ENCODE measurements at places on chromosomes 13 and 19. TPM values are rescaled to one million over a fixed set of nuclear protein-coding genes. Genes with fewer than 3 reads are reported as not detected.

LRRC8E gene
- total RNA-seq: 20.8 TPM

CYP2F1 gene
- total RNA-seq: not detected

VSTM2B gene
- total RNA-seq: not detected

MEIS3 gene
- 2.9 TPM for total RNA-seq

F10 gene
- 6.5 TPM for total RNA-seq

ACER1 gene
- 22.2 TPM for total RNA-seq

DNA sequence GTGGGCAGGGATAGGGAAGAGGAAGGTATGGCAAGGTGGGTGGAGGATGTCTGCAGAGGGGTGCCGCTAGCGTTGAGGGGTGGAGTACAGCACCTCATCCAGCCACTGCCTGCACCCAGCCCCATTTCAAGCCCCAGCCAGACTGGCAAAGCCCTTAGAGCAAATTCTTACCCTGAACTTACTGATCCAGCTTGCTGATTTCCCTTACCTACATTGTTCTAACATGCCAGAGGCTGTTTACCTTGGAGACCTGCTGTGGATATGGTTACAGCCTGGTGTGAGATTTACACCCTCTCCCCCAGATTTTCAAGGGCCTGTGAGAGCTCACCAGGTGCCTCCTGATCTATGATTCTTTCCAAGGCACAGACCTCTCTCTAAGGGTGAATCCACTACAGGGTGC lies 86.0 kb downstream of the ZNF726 start:
- DNase-seq: no peak

GRCh38 chr19:48171710-48172109 lies 1.2 kb downstream of the ZSWIM9 start:
- DNase-seq: no peak

DNA sequence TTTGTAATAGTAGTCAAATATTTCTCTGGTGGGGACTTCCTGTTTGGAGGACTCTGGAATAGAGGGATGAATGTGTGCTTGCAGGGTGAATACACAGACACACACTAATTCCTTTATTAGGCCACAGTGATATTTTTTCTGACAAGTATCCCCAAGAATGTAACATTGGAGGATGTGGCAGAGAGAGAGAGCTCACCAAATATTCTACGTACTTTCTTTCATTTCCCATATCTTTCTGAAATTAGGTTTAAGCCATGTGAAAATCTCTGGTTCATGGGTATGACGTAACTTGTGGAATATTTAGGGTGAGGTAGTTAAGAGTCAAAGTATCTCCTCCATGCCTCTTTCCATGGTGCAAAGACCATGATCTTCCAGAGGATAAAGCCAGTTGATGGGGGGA lies 463.4 kb downstream of the DIAPH3 start:
- DNase-seq: no peak

- no peak for DNase-seq
These were observed 56.8 kb upstream of the F7 start for GRCh38 chr13:113048766-113049165.

DNA sequence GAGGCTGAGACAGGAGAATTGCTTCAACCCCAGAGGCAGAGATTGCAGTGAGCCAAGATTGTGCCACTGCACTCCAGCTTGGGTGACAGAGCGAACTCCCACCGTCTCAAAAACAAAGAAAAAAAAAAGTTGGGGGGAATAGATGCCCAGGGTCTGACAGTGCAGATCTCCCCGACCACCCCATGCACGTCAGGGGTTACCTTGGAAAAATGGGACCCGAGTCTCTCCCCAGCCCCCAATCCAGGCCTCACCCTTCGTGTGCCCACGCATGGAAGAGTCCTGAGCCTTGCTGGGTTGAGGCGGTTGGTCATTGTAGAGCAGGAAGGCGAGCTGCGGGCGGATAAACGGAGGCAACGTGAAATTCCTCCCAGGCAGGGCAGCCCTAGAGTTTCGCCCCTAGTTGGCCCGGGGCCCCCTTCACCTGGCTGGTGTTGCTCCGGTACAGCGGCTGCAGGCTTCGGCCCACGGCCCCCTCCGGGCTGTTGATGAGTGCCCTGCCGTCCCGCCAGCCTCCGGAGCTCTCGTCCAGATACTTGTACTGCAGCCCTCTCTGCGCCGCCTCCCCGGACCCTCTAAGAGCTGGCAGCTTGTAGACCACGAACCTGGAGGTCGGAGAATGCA lies 588 bp downstream of the DNASE2 start:
- DNase-seq: peak; percentile 75

DNA sequence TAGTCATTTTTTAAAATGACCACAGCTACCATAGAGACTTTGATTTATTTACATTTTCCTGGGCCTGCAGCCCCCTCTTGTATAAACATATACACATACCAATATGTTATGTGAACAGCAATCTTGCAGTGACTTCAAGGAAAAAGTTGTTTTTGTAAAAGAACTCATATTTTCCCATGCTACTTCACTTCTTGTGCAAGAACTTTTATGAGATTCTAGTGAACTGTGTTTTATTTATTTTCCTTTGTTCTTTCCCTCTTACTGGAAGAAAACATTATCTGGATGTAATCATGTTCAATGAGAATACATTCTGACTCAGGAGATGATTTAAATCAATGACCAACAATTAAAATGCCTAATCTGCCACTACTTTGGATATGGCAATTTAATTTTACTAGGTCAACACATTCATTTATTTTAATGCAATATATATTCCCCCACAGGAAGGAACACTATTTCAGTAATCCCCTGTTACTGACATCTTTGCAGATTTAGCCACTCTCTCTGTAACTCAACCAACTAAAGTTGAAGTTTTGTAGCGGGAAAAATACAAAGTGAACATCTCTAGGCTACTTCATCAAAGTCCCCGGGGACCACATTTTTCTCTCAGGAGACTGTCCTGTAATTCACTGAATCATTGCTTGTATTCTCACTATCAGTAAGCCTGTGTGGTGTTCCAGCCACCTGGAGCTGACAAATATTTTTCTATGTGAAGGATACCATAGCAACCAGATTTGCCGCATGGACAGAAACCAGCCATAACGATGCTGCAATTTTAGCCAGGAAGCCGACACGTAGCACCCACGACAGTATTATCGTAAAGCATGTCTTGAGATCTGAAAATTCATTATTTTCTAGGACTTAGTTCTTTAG lies 90.5 kb downstream of the STARD13 start:
- no peak for DNase-seq

GRCh38 chr13:106762708-106763107 lies 194.8 kb upstream of the ARGLU1 start:
- DNase-seq: no peak

- no peak for DNase-seq
These were observed 623.4 kb downstream of the PCDH17 start for GRCh38 chr13:58254943-58255342.

GRCh38 chr19:36113894-36114720 lies 568 bp downstream of the POLR2I start:
- peak; percentile 80 for DNase-seq

GRCh38 chr19:28171983-28172382 lies 1041.0 kb downstream of the UQCRFS1 start:
- no peak for DNase-seq
